ENCODE measurements at places on chromosomes 1 and 21.

DNA sequence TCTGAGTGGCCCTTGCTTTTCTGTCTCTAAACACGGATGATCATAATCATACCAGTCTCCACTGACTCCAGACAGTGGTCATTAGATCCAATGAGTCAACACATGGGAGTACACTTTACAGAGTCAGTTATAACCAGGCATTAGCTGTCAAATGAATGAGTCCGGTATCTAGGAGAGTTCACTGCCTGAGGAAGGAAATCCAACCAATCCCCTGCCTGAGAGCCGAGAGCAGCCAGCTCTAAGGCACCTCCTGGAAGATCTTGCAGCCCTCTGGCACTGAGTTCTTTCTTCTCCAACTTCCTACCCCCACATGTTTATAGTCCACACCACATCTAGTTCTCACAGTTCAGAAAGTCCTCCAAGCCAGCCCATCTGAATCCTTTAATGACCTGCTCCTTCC lies 29.4 kb upstream of the RBM15 start:
- DNase-seq, result no peak

- DNase-seq, result no peak
These were observed 371.3 kb downstream of the VAV3 start for GRCh38 chr1:107593501-107594209.

DNA sequence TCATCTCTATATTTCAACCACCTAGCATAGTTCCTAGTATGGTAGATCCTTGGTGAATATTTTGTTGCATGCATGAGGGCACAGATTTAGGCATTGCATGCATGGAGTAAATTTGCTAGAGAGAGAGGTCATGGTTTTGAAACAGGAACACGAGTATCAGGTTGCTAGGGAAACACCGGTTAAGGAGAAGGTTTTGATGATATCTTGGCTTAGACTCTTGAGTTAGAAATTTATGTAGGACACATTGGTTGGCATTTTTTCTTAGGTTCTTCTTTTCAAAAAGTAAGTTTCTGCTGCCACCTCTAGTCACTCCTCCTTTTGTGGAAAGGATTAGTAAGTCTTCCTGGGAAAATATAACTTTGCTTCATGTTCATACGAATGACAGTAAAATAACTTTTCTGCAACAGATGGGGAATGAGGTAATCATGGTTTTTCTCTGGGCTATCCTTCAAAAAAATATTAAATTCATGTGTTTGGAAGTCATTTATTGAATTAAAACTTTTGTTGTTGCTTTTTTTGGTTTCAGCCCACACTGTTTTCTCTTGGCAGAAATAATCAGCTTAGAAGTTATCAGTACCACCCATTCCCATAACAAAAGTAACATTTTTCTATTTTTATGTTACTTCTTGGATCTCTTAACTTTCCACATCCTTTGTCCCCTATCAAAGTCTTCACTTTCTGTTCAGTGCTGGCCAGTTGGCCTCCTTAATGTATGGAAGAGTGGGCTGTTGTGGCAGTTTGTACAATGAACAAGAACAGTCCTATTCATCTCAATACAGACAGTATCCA lies 97.3 kb downstream of the PLA2G4A start:
- DNase-seq, result no peak

GRCh38 chr1:18922319-18922726 lies 20.0 kb upstream of the ALDH4A1 start:
- no peak for DNase-seq

DNA sequence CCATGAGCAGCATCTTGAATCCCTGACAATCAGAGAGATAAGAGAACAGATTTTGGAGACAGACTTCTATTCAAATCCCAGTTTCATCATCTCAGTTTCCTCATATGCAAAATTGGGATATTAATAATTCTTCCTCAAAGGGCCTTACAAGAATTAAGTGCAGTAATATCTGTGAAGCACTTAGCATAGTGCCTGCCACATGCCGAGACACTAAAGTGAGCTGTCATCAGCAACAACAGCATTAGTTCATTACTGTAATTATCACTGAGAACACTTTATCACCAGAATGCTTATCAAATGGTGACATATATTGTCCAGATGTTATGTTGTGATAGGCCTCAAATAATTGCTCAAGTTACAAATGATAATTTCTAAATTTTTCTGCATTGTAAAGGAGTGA lies 922 bp upstream of the FCRLB start:
- DNase-seq, result no peak

GRCh38 chr1:38671221-38671620 lies 188.4 kb downstream of the RRAGC start:
- no peak for DNase-seq

- no peak for DNase-seq
These were observed 9.3 kb downstream of the EFHD2 start for GRCh38 chr1:15418806-15419515.

DNA sequence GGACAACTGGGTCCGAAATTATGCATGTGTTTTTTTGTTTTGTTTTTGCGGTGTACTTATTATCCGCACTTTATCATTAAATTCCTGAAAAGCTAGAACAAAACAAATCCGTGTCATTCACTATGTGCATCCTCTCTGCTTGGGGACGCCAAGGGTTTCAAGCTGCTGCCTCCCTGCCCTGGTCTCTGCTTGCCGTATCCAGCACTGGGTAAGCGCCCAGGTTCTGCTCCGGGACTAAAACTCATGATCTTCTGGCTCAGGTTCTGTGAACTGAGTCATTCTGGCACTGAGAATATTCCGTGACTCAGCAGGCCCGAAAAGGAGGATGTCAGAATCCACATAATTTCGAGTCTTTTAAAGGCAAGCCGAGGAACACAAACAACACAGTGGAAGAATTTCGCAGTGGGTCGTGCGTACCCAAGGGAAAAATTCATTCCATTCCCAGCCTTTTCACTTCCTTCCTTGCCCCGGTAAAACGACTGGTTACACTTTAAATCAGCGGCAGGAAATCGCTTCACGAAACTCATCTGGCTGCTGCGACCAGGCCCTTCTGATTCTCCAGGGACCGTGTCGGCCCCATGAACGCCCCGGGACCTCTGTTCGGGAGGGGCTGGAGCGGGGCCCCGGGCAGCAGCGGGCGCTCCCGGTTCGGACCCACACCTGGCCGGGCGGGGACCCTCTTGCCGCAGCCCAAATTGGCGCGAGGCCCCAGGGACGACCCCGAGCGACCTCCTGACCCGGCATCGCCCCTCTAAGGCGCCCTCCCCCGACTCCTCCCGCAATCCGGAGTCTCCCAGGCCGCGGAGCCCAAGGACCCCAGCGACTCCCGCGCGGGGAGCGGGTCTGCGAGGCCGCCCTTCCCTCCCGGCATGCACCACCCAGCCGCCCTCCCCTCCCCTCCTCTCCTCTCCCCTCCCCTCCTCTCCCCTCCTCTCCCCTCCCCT lies 746 bp upstream of the LAMC1 start:
- DNase-seq, result no peak

- no peak for DNase-seq
These were observed 647 bp downstream of the RO60 start for GRCh38 chr1:193060115-193060403.

- no peak for DNase-seq
These were observed 267.8 kb upstream of the NRIP1 start for GRCh38 chr21:15332572-15332971.

DNA sequence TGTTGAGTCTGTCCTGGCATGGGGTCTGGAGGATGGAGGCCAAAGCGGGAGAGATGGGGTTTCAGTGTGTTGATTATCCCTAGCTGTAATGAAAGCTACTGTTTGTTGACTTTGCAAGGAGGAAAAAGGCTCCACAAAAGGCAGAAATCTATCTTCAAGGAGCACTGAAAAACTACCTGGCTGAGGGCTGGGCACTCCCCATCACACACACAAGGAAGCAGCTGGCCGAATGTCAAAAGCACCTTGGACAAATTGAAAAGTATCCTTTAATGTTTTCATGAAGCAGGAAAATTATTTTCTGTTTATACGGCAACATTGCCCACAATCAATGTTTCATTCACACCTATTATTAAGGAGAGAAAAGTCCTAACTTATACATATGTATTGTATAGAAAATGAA lies 27.8 kb upstream of the PWP2 start:
- DNase-seq, result no peak

GRCh38 chr1:14945132-14946010 lies 208.2 kb upstream of the TMEM51 start:
- no peak for DNase-seq

DNA sequence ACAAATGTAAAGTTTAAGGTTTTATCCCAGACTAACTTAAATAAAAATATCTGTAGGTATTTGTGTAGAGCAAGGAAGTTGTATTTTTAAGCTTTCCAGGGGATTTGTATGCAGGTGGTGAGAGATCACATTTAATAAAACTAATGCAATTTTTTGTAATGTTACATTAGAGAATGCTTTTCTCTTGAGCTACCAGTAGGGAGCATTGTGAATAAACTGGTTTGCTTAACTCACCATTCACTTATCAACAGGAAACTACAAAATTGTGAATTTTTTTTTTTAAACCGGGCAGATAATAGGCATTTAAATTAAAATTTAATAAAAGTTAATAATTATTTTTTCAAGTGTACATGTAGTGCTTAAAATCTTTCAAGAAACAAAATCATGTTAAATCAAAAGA lies 78.6 kb downstream of the IVNS1ABP start:
- no peak for DNase-seq

- no peak for DNase-seq
These were observed 382.3 kb downstream of the PRDM2 start for GRCh38 chr1:14082331-14082730.

DNA sequence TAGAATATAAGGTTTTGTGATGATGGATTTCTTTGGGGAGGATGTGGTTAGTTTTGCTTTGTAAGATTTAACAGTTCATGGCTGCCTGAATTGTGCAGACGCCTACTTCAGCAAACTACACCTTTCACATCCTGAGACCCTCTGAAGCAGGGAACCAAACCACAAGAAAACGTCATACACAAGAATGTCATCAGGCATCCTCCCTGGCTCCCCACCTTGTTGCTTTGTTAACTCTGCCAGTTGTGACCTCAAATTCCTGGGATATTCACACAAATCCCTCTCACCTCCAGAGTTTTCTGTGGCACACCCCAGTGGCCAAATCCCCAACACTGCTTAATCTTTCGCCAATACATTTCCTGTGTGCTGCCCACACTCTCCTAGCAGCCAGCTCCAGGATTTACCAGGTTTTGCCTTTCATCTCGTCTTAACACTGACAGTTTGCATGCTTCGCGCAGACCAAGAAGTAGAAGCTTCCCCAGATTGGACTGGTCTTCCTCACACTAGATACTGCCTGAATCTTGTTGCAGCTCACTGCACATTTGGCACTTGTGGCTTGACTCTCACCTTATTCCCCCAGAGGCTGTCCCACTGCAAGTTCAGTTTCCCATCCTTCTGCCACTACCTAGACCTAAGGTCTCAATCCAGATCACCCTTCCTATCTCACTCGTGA lies 51.1 kb upstream of the CTTNBP2NL start:
- no peak for DNase-seq

- no peak for DNase-seq
These were observed 541.6 kb upstream of the CAMK1G start for GRCh38 chr1:209041927-209042326.

DNA sequence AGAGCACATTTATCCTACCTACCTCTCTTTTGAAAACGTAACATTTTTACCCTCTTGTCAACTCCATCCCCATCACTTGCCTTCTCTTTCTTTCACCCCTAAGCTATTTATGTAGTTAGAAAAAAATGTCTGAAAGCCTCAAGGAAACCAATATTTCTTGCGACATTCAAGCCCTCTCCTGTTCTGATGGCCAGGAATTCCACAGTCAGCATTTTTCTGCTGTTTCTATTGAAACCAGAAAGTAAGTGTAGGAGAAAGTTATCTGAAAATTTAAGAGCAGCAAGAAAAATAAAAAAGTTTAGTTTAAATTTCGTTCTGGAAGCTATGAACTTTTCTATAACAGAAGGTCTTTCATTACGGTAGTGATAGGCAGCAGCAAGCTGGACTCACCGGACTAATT lies 247.6 kb upstream of the PBX1 start:
- DNase-seq, result no peak

GRCh38 chr1:91879733-91880132 lies 6.2 kb downstream of the TGFBR3 start:
- no peak for DNase-seq

DNA sequence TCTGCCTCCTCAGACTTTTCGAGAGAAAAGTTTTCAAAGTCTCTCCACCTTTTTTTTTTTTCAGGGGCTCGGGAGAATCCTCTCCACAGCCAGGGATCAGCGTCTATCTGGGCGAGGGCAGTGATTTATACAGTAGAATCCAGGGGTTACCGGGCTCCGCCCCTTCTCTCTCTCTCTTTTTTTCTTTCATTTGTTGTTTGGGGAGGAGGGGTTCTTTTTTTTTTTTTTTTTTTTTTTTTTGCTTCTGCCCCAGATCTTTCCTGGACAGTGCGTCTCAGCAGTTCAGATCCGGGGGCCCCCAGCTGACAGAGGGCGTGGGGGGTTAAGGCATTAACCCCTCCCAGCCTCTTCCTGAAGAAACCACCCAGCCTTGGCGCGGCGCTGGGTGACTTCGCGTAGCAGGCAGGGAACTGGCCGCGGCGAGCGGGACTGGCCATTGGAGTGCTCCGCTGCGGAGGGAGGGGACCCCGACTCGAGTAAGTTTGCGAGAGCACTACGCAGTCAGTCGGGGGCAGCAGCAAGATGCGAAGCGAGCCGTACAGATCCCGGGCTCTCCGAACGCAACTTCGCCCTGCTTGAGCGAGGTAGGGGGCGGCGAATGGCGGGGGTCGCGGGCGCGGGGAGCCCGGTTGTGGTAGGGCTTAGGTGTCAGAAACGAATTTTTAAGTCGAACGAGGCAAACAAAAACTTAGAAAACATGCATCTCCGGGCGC lies at the start of gene S1PR1:
Gene S1PR1 (plus strand): TSS at position 504 of the 713 bp plus-strand sequence. CDS start 1,966 bp downstream, outside the sequence.
- DNase-seq, result peak; percentile 38

GRCh38 chr21:46135782-46136395 lies 19.5 kb downstream of the FTCD start:
- no peak for DNase-seq

DNA sequence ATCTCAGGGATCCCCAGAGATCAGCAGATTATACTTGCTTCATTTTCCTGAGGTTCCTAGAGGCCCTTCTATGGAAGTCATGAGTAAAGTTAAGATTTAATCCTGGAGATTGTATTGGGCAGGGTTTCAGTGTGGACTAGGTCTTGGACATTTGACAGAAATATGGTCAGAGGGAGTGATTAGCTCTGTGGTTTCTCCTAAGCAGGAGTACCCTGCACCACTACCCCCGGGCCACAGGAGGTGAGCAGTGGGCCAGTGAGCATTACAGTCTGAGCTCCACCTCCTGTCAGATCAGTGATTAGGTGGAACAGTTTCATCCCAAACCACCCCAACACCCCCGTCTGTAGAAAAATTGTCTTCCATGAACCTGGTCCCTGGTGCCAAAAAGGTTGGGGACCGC lies 43.2 kb downstream of the PHACTR4 start:
- DNase-seq, result no peak
